ENCODE measurements at places on chromosomes 4 and X. TPM values are rescaled to one million over a fixed set of nuclear protein-coding genes. Genes with fewer than 3 reads are reported as not detected.
A peak's percentile ranks its signal among the peaks of the same experiment; 100 is the strongest.

XPNPEP2 gene
- not detected for total RNA-seq

RNF212 gene
- not detected for total RNA-seq

- no peak for DNase-seq
Measured at GRCh38 chrX:373641-374471, 12.9 kb downstream of the PPP2R3B start.

GRCh38 chr4:1416051-1416947, 10.1 kb upstream of the NKX1-1 start:
- no peak for DNase-seq

- no peak for DNase-seq
Measured at GRCh38 chr4:141047228-141047884, 85.9 kb downstream of the RNF150 start.

- no peak for DNase-seq
Measured at GRCh38 chrX:68049466-68049865, 383.8 kb downstream of the OPHN1 start.

GRCh38 chrX:75522565-75523431, at the start of gene ZDHHC15:
Gene ZDHHC15, minus strand, starts transcription at chrX:75523037. Its CDS starts 13 bp downstream, at chrX:75523024.
- peak; percentile 82 for DNase-seq
